ENCODE measurements at places on chromosomes 2 and 18.

DNA sequence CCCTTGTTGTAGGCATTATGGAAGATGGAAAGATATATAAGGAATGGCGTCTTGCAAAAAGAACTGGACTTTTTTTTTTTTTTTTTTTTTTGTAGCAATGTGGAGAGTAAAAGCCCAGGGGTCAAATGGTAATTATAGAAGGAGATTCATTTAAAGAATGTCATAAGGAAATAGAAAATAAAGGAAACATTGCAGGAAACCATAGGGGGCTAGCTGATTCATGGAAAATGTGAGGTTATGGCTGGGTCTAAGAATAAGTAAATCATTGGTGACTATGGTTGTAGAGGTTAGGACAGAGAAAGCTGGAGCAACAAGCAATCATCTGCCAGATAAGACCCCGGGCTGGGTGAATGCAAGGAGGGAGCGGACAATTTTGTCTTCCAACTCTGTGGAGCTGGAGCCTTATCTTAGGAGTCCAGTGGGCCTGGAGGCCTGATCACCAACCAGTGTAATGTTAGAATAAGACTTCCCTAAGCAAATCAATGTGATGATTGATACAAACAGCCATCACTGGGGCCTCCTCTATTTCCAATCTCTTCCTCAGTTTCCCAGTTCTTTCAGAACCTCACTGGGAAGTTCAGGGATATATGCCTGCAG lies 201.2 kb upstream of the TNP1 start:
- DNase-seq = no peak

DNA sequence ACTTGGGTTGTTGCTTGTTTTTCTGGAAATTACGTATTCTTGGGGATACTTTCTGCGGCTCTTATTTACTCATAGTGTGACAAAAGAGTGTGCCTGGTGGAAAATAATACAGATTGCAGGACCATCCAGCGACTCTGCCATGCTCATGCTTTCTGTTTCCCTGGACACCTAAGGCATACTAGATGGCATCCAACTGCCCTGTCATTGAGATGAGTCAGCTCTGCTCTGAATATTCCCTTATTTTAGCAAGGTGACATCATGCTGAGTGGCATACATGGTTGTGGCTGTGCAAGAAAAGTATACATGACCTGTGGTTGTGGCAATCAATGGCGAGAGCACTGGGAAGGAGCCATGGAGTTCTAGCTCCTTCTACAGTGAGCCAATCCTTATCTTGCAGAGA lies 471.0 kb downstream of the TMEM182 start:
- DNase-seq = no peak

DNA sequence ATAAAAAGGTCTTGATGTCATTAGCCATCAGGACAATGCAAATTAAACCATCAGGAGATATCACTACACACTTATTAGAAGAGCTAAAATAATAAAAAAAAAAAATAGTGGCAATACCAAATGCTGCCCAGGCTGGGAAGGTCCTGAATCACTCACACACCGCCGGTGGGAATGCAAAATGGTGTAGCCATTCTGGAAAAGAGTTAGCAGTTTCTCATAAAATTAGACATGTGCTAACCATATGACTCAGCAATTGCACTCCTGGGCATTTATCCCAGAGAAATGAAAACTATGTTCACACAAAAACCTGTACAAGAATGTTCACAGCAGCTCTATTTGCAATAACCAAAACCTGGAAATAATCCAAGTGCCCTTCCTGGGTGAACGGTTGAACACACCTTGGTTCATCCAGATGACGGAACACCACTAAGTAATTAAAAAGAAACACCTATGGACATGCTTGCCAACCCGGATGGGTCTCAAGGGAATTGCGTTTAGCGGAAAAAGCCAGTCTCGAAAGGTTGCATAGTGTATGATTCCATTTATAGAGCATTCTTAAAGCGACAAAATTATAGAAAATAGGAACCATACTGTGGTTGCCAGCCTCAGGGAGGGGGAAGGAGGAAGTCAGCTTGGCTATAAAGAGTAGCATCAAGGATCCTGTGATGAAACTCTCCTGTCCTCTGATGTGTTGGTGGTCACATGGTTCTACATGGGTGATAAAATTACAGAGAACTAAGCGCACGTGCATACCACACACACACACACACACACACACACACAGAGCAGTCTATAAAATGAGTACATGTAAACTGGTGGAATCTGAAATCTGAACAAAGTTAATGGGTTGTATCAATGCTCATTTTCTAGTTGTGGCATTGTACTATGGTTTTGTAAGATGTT lies 4.6 kb downstream of the MBP start:
- DNase-seq = peak; percentile 95

DNA sequence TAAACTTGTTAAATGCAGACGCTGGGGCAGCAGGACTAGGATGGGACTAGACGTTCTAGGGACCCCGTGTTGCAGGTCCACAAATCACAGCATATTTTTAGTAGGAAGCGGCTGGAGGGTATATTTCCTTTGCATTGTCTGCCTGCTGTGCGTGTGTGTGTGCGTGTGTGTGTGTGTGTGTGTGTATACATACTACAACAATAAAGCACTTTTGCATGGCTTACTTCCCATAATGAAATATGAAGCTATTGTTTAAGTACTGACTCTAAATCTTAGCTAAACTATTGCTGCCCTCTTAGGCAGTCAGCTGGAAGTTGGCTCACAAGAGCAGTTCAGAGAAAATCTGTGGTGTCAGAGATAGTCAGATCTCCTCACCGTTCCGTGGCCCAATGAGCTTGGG lies 133.4 kb downstream of the CABLES1 start:
- no peak for DNase-seq

DNA sequence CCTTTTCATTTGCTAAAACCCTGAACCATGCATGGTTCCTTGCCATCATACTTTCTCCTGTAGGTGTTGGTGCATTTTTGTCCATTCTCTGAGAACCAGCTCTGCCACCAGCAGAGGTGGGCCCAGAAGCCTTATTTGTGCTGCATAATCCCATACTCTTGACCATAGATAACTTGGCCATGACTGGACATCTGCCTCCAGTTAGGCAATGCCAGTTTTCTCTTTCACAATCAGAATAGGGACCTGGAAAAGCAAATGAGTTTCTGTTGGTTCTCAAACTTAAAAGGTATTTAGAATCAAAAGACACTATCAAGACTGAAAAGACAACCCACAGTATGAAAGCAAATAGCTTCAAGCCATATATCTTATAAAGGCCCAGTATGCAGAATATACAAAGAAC lies 167.3 kb downstream of the MAIP1 start:
- no peak for DNase-seq

Data from NB4 (cell line).